Thyroid gland (tissue), 4 donors: ENCODE measurements at places on chromosomes 2 and 18. TPM values are rescaled to one million over a fixed set of nuclear protein-coding genes. Genes with fewer than 3 reads are reported as not detected.

DNA sequence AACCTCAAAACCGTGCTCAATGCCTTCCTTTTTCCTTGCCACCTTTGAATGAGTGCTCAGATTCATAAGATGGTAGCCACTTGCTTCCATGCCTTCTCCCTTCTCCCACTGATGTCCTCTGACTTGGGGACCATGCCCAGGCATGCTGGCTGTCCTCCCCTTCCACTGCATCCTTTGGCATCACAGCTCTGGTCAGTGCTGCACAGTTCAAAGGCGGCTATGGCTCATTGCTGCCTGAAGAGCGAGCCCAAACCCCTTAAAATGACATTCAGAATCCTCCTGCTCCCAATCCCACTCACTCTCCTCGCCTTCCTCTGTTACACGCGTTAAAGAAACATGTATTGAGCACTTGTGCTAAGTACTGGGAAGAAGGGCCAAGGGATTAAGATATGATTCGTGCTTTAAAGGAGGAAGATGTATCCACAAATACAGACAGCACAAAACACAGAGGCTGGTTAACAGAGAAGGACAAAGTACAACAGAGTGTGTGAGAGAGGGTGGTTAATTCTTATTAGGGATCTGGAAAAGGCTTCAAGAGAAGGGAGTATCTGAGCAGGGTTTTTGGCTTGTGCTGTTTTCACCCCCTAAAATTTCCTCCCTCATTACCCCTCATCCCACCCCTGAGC lies 81.8 kb downstream of the CERKL start:
- H3K4me3 ChIP-seq = no peak overlapping the region
- no peak overlapping the region for H3K27ac ChIP-seq
- no peaks in the 10 kb centered on the region for H3K27me3 ChIP-seq
- no peaks in the 10 kb centered on the region for H3K36me3 ChIP-seq
- H3K4me1 ChIP-seq = no peaks in the 10 kb centered on the region

CXCR4 gene
- total RNA-seq = 16.1 TPM

- H3K27me3 ChIP-seq = no peaks in the 10 kb centered on the region
- peak overlapping the region; percentile 95 for H3K27ac ChIP-seq
- peak overlapping the region; percentile 62 for H3K4me3 ChIP-seq
- peak; percentile 82 for DNase-seq
Observed at GRCh38 chr2:64654063-64654811, 524 bp upstream of the SERTAD2 start.

DNA sequence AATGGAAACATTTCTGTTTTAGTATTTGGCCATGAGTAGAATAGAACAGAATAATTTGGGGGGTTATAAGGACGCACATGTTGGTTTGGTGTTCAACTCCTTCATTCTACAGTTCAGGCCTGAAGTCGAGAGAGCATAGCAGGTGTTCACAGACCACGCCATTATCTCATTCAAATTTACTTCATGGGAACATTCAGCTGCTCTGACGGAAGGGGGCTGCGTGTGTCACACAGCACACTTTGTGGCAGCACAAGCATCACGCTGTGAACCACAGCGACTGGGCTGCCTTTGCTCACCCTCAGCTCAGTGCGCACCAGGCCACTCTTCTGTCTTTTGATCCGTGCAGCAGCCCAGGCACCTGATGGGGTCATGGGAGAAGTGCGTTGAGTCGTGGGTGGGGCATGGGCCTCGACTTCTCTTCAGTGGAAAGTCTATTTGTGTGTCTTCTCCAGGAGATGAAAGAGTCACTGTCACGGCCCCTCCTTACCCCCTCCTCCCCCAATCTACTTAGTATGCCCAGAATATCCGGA lies 348.6 kb upstream of the SALL3 start:
- H3K27me3 ChIP-seq = no peaks in the 10 kb centered on the region
- H3K4me1 ChIP-seq = no peaks in the 10 kb centered on the region
- H3K27ac ChIP-seq = no peak overlapping the region

- no peaks in the 10 kb centered on the region for H3K36me3 ChIP-seq
- H3K4me3 ChIP-seq = no peak overlapping the region
- H3K27me3 ChIP-seq = no peaks in the 10 kb centered on the region
- no peak overlapping the region for H3K27ac ChIP-seq
- H3K4me1 ChIP-seq = no peaks in the 10 kb centered on the region
Observed at GRCh38 chr2:174901075-174901474, 104.1 kb downstream of the CHN1 start.

DNA sequence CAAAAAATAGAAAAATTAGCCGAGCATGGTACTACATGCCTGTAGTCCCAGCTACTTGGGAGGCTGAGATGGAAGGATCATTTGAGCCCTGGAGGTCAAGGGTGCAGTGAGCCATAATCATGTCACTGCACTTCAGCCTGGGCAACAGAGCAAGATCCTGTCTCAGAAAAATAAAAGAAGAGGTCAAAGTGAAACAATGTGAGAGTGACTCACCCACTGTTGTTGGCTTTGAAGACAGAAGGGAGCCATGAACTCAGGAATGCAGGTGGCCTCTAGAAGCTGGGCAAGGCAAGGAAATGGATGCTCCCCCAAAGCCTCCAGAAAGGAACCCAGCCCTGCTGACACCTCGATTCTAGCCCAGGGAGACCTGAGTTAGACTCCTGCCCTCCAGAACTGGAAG lies 3.7 kb upstream of the TMEM214 start:
- no peak for DNase-seq
- no peaks in the 10 kb centered on the region for H3K27me3 ChIP-seq
- H3K27ac ChIP-seq = no peak overlapping the region
- peaks cover 18% of the 10 kb centered on the region for H3K36me3 ChIP-seq
- H3K4me3 ChIP-seq = no peak overlapping the region
- peaks cover 10% of the 10 kb centered on the region for H3K4me1 ChIP-seq

DNA sequence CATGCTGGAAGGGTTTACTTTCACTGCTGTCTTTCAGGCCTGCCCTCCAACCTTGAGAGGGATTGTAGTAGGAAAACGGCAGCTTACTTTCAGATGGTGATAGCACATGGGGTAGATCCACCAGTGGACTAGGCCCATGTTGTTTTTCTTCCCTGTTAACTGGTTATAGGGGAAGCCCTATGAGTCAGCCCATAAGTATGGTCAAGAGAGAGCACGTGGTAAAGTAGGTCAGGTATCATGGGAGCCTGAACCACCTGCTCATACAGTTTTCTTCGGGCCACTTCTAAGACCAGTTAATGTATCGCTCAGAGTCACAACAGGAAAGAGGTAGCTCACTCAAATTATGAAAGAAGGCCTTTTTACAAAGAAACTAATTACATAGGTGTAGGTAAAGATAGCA lies 33.0 kb downstream of the PDK1 start:
- H3K4me3 ChIP-seq = no peak overlapping the region
- no peaks in the 10 kb centered on the region for H3K27me3 ChIP-seq
- no peaks in the 10 kb centered on the region for H3K36me3 ChIP-seq
- no peaks in the 10 kb centered on the region for H3K4me1 ChIP-seq

- peaks cover 77% of the 10 kb centered on the region for H3K4me1 ChIP-seq
- H3K4me3 ChIP-seq = no peak overlapping the region
- peak overlapping the region; percentile 92 for H3K27ac ChIP-seq
- no peaks in the 10 kb centered on the region for H3K27me3 ChIP-seq
Observed at GRCh38 chr2:43082111-43082894, 144.1 kb downstream of the ZFP36L2 start.

GRCh38 chr18:36849288-36850006 lies 20.5 kb downstream of the KIAA1328 start:
- DNase-seq = no peak
- H3K36me3 ChIP-seq = no peaks in the 10 kb centered on the region
- no peak overlapping the region for H3K27ac ChIP-seq
- H3K4me3 ChIP-seq = no peak overlapping the region
- H3K4me1 ChIP-seq = no peaks in the 10 kb centered on the region

DNA sequence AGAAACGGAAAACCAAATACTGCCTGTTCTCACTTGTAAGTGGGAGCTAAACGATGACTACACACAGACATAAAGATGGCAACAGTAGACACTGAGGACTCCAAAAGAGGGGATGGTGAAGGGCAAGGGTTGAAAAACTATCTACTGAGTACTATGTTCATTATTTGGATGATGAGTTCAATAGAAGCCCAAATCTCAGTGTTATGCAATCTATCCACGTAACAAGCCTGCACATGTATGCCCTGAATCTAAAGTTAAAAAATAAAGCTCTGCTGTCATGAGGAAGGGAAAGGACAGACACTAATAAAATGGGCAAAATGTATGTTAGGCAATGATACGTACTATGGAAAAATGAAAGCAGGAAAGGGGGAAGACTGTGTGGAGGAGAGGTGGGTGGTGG lies 376.0 kb downstream of the TGIF1 start:
- H3K36me3 ChIP-seq = no peaks in the 10 kb centered on the region
- H3K27me3 ChIP-seq = no peaks in the 10 kb centered on the region
- DNase-seq = no peak
- H3K4me1 ChIP-seq = no peaks in the 10 kb centered on the region

- no peaks in the 10 kb centered on the region for H3K36me3 ChIP-seq
- H3K4me3 ChIP-seq = no peak overlapping the region
- H3K27me3 ChIP-seq = no peaks in the 10 kb centered on the region
- peaks cover 17% of the 10 kb centered on the region for H3K4me1 ChIP-seq
Observed at GRCh38 chr2:239811806-239812560, 213.2 kb downstream of the NDUFA10 start.

SLC8A1 gene
- 2.0 TPM for total RNA-seq

- no peak for DNase-seq
- H3K4me3 ChIP-seq = no peak overlapping the region
- H3K27me3 ChIP-seq = no peaks in the 10 kb centered on the region
- H3K27ac ChIP-seq = no peak overlapping the region
- H3K36me3 ChIP-seq = no peaks in the 10 kb centered on the region
Observed at GRCh38 chr2:197668296-197668695, 7.1 kb downstream of the RFTN2 start.

DNA sequence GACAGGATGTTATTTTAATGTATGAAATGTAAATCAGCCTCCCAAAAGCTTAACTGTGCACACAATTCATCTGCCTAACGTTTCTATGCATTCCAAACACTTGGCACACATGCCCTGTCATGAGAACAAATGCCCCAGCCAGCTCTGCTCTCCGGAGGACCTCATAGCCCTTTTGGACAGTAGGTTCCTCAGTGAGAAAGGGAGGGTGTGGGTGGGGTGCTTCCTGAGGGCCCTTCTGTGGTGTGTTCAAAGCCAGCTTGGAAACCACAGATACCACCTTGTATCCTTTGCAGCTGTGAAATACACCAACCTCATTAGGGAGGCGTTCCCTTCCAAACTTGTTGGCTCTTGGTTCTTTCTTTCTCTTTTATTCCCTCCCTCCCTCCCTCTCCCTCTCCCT lies 102.2 kb upstream of the ASB18 start:
- H3K4me3 ChIP-seq = no peak overlapping the region
- H3K36me3 ChIP-seq = peaks cover 4% of the 10 kb centered on the region
- H3K27ac ChIP-seq = no peak overlapping the region
- H3K4me1 ChIP-seq = peaks cover 7% of the 10 kb centered on the region
- DNase-seq = no peak
- H3K27me3 ChIP-seq = no peaks in the 10 kb centered on the region

DNA sequence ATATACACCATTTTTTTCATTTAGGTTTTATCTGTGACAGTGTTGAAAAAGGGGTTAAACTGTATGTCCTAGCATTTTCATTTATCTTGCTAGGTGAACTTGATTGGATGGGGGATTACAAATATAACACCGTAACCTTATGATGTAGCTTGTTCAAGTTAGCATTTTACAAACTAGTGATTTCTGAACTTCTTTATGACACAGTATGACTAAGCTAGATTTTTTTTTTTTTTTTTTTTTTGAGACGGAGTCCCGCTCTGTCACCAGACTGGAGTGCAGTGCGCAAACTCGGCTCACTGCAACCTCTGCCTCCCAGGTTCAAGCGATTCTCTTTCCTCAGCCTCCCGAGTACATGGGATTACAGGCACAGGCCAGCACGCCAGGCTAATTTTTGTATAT lies 47.1 kb downstream of the KCMF1 start:
- H3K4me3 ChIP-seq = no peak overlapping the region
- H3K36me3 ChIP-seq = no peaks in the 10 kb centered on the region
- peaks cover 39% of the 10 kb centered on the region for H3K4me1 ChIP-seq
- no peak overlapping the region for H3K27ac ChIP-seq
- no peak for DNase-seq

DNA sequence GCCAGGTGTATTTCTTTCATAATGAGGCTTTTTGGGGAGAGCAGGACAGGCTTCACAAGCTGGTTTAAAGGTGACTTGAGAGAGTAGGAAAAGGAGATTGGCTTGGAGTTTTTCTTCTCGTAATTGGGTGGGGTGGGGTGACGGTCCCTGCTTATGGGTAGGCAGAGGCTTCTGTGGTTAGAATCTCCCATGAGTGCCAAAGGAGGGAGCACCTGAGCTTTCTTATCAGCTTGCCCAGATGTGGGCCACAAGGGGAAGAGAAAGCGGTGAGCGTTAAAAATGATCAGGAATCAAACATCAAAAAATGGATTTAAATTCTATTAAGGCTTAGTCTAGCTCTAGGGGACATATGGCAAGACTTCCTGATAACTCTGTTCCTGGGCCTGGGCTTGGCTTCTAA lies 9.7 kb upstream of the PNPT1 start:
- no peaks in the 10 kb centered on the region for H3K36me3 ChIP-seq
- DNase-seq = no peak
- no peak overlapping the region for H3K4me3 ChIP-seq
- no peaks in the 10 kb centered on the region for H3K4me1 ChIP-seq

IL36RN gene
- total RNA-seq = not detected

DNA sequence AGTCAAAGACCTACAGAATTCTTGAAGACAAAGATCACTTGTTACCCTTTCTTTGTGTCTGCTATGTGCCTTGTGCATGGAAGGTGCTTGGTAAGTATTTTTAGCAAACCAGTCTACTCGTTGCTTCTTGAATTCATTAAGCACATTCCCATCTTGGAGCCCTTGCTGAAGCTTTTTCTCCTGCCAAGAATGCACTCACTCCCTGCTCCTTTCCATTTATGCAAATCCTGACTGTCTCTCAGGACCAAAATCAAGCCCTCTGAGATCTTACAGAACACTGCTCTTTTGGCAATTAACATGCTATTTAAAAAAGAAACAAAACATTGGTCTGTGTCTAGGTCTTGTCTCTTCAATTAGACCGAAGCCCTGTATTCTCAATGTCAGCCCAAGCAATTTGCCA lies 75.8 kb downstream of the CLHC1 start:
- DNase-seq = peak; percentile 26
- no peaks in the 10 kb centered on the region for H3K27me3 ChIP-seq
- H3K27ac ChIP-seq = peak overlapping the region; percentile 42
- no peak overlapping the region for H3K4me3 ChIP-seq
- peaks cover 23% of the 10 kb centered on the region for H3K4me1 ChIP-seq
- no peaks in the 10 kb centered on the region for H3K36me3 ChIP-seq

IL36A gene
- not detected for total RNA-seq

ASXL3 gene
- 20.8 TPM for total RNA-seq

- no peak for DNase-seq
- no peak overlapping the region for H3K4me3 ChIP-seq
- H3K27ac ChIP-seq = no peak overlapping the region
- no peaks in the 10 kb centered on the region for H3K36me3 ChIP-seq
Observed at GRCh38 chr2:205361272-205361671, 321.0 kb upstream of the NRP2 start.

DNA sequence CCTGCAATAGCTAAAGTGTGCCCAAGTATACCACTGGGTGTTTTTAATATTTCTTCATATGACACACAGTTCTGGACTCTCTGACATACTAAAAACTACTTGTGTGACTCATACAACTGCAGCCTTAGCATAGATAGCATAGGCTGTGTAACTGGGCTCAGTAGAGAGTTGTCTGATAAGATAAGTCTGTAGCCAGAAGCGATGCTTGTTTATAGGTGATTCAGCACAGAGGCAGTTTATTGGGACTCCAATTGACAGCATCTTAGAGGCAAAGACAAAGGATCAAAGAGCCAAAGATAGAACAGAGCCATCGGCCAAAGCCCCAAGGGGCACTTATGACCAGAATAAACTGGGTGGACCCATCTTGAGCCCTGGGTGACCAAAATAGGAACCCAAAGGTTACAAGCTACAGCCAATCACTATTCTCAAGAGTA lies 42.3 kb downstream of the AAK1 start:
- H3K27me3 ChIP-seq = no peaks in the 10 kb centered on the region
- no peak for DNase-seq
- no peaks in the 10 kb centered on the region for H3K36me3 ChIP-seq
- H3K4me3 ChIP-seq = no peak overlapping the region
- H3K4me1 ChIP-seq = peaks cover 42% of the 10 kb centered on the region
